ENCODE measurements at places on chromosomes 2 and 18. TPM values are rescaled to one million over a fixed set of nuclear protein-coding genes. Genes with fewer than 3 reads are reported as not detected.

DNA sequence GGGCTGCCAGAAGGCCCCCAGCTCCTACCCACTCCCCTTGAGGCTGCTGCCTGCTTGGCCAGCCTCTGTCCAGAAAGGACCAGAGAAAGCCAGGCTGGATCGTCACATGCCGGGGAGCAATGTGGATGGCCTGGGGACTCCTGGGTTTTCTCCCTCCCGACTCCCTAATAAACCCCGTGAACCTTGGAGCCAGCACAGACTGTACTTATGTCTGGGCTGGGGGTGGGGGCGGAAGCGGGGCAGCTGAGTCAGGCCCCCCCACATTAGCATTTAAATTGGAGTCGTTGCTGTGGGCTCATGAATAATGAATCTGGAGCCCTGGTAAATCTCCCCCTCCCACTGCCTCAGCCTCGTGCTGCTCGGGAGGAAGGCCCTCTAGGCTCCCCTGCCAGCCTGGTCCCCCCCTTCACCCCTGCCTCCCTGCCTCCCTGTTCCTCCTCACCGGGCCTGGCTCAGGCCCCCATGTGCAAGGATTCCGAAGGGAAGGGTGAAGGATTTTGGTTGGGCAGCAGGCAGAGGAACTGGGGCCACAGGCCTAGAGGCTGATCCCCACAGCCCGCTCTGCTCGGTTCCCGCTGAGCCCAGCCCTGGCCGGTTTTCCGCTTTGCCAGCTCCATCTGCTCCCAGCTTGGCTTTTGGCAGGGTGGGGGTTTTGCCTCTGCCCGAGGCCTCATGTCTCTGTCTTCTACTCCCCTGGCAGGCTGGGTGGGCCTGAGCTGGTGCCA is 7.3 kb upstream of the ASIC4 start:
- DNase-seq, result peak; percentile 52

DNA sequence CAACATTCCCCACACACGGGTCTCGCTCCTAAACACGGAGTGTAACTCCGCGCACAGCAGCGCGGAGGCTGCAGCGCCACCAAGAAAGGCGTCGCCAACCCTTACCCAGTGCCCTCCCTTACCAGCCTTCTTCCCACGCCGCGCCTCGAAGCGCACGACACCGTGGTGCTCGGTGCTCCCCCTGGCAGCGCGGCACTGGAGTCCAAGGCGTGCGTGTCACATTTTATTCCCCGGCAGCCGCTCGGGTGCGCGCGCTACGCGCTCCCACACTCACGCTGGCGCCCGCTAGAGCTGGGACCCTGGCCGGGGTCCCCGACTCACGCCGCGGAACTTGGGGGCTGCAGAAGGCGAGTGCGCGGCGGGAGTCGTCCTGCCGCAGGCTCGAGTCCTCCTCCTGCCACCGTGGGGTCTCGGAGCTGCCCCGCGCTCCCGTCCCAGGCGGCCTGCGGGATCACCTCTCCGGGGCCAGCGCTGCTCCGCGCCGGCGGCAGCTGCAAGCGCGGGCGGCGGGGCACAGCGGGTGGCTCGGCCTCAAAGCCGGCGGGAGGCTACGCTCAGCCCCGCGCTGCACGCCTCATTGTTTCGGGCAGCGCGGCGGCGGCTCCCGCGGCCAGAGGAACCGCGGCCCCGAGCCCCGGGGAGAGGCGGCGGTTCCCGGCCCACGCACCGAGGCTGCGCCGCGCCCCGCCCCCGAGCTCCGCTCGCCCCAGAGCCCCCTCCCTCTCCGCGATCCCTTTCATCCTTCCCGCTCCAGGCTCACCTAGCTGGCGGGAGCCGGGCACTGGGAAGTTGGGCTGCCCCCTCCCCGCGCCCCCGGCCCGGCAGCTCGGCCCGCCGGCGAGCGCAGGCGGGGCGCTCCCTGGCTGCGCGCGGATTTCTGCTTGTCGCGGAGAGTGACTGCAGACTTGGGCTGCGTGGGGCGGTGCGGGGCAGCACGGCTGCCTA is at the start of gene ST6GAL2:
Gene ST6GAL2, minus strand, starts transcription at position 197 of the 945 bp plus-strand sequence. CDS start 42,190 bp downstream, outside the sequence.
- DNase-seq, result peak; percentile 85

- DNase-seq, result no peak
Observed at GRCh38 chr2:118443596-118443995, 355.3 kb downstream of the INSIG2 start.

PAIP2B gene
- 0.20 TPM for polyA plus RNA-seq

DNA sequence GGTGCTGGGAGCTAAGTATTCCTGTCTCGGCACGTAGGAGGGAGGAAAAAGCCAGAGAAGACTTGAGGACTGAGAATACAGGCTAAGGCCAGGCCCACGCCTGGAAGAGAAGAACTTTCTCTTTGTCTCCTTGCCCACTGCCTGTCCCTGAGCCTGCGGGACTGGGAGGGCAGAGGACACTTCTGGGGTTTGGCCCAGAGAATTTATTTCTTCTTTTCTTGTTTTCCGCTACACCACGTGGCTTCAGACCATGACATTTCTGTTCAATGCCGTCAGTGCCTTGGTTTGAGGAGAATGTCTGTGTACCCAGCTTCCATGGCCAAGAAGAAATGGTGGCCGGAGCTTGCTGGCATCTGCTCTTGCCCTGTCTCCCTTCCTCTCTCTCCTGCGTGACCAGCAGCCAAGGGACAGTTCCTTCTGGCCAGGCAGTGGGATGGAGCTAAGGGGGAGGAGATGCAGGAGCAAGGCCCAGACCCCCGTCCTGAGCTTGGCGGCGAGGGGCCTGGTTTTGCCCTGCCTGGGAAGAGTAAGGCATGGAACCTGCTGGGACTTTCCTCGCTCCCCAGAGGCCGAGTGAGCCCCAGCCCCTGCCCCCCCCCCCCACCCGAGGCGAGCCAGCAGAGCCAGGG is 140.3 kb downstream of the KLHL29 start:
- DNase-seq, result no peak

DNA sequence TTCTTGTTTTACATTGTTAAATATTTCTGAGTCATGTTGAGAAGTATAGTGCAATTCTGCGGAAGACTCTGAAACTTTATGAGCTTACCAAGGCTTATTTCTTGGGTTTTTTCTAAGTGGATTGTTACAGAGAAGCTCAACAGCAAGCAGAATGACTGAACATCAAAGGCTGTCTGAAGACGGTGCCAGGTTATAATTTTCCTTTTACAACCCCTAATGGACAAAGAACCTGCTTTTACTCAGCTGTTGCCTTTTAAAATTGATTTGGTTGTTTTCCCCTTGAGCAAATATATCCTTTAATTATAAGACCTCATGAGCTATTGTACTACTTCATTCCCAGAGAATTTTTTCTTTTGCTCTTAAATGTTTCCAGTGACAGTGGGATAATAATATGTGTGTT is 41.6 kb downstream of the LAMA3 start:
- no peak for DNase-seq

FAHD2B gene
- polyA plus RNA-seq, result 13.6 TPM

CACNB4 gene
- polyA plus RNA-seq, result 0.10 TPM

PRKAG3 gene
- polyA plus RNA-seq, result not detected

DNA sequence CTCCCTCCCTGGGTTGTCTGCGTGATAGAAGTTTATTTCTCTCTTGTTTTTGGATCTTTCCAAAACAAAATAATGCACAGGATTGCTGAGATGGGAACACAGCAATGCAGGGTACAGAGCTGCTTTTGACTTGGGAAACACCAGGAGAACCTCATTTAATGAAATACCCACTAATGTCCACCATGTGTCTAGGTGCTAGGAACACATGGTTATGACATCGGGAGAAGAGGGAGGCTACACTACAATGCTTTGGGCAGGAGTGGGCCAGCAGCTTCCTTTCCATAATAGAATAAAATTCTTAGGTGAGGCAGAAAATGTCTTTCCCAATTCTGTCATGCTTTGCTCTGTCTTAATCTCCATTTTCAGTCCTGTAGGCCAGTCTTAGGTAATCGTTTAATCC is 29.2 kb upstream of the KCNF1 start:
- DNase-seq, result no peak

DNA sequence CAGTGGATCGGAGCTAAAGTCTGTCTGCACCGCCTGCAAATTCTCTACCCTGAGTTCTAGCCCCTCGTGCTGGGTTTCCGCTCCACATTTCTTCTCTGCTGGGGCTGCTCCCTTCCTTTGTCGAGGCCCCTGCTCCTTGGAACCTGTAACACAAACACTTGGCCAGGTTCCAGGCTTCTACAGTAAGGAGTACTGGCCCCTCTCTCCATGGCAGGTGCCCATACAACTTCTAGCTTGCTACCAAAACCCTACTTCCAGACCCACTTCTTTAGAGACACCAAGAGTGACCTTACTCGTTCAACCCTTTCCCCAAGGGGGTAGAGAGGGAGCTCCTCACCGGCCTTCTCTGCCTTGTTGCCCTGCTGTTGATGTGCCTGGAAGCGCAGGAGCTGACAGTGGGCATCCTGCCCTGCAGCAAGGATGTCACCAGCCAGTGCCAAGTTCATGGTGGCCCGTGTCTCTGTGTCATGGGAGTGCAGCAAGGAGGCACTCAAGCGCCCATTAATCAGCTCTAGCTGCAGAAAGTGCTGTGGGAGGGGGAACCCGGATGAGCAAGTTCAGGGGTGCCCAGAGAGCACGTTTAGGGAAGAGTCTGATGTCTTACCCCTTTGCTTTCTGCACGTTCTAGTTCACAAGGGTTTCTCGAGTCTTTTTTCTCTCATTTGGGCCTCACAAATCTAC is 1.1 kb downstream of the PREB start:
- DNase-seq, result peak; percentile 55

DNA sequence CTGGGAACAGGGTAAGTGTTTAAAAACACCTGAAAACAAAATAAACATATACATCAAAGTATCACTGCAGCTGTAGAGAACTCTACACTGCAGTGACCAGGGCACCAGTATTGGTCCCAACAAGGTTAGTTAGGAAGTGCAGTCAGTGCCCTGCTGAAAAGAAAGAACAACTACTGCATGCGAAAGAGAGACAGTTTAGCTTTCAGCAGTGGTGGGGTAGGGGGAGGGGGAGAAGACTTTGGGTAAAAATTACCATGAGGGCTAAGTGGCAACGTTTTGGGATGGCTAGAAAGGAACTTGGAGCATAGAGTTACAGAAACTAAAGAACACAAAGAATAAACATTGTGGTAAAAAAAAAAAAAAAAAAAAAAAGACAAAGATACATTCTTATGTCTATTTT is 112.1 kb downstream of the UPP2 start:
- no peak for DNase-seq

GRCh38 chr2:53519918-53520841 is 247.4 kb upstream of the CHAC2 start:
- DNase-seq, result no peak

GRCh38 chr2:226991663-226992062 is 155.8 kb downstream of the RHBDD1 start:
- DNase-seq, result no peak

- no peak for DNase-seq
Observed at GRCh38 chr2:170456914-170457313, 258.2 kb upstream of the SP5 start.

- no peak for DNase-seq
Observed at GRCh38 chr18:47737956-47738355, 192.5 kb downstream of the SMAD2 start.

DNA sequence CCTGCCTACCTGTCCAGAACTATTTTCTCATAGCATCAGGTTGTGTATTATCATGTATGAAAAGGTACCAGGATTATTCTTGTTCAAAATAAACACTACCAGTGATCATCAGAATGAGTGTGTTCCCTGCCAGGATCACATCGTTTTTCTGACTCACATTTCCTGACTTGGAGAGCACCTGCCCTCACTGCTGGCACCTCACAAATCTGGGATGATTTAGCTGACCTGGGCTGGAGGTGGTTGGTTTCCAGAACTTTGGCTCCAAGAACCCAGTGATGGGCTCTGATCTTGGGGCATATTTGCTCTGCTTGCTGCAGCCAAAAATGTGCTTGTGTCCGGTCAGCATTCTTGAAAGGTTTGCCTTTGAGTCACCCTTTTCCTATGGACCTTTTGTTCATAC is 836.3 kb upstream of the ACVR2A start:
- DNase-seq, result no peak

DNA sequence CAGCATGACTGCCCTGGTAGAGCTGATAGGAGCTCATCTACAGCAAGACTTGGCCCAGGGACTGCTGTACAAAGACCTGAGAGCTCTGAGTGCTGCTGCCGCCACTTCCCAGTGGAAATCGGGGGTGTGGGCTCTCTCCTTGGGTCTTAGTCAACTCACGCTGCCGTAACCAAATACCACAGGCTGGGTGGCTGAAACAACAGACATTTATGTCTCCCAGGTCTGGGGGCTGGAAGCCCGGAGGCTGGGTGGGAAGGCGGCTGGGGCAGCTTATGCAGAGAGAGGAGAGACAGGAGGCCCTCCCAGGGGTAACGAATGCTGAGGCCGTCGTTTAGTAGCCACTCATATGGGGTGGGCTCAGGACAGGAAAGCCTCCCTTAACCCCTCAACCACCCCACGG is 15.4 kb upstream of the MAL start:
- DNase-seq, result no peak

- no peak for DNase-seq
Observed at GRCh38 chr2:72983500-72984161, 66.3 kb downstream of the EMX1 start.

ACKR3 gene
- polyA plus RNA-seq, result not detected

DNA sequence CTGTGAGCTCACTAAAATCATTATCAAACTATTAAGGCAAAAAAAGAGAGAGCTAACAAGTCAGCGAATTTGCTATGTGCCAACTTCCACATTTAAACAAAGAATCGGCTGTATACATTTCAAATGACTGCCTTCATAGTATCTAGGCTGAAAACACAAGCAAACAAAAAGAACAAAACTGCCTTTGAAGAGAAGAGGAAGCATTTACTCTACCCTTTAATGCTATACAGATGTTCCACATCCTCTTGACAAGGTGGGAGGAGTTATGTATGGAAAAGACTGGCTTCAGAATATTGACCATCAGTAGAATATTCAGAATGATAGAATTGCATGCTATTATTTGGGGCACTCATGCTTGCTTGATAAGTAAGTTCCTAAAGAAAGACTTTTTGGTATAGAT is 741.7 kb downstream of the PLCL1 start:
- DNase-seq, result no peak

GRCh38 chr2:225842939-225843338 is 443.4 kb downstream of the NYAP2 start:
- no peak for DNase-seq

TRABD2A gene
- 3.0 TPM for polyA plus RNA-seq

- peak; percentile 45 for DNase-seq
Observed at GRCh38 chr2:42598656-42599055, 30.2 kb downstream of the MTA3 start.

DNA sequence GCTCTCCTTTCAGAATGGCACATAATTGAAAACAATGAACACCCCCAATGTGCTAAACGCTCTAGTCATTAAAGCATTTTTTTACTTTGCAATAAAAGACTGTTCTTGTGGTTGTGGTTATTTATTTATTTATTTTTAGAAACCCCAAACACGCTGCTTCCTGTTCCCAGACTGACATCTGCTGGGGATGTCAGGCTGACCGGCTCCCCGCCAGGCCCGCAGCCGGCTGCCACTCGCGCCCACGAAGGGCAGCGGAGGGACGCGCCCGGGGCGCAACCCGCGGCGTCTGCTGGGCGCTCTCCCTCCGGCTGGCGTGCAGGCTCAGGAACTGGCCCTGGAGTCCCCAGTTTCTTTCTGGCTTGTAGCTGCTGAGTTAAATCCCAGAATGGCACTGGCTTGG is 83.1 kb upstream of the SP3 start:
- peak; percentile 57 for DNase-seq
